ENCODE measurements at places on chromosomes 7 and 10.

GRCh38 chr7:37495574-37496184 is 47.0 kb upstream of the ELMO1 start:
- DNase-seq: no peak

GRCh38 chr10:104337985-104338735 is at the start of gene ITPRIP:
Gene ITPRIP (minus strand): TSS chr10:104338465. CDS start chr10:104316051, 22,414 bp downstream.
- no peak for DNase-seq

DNA sequence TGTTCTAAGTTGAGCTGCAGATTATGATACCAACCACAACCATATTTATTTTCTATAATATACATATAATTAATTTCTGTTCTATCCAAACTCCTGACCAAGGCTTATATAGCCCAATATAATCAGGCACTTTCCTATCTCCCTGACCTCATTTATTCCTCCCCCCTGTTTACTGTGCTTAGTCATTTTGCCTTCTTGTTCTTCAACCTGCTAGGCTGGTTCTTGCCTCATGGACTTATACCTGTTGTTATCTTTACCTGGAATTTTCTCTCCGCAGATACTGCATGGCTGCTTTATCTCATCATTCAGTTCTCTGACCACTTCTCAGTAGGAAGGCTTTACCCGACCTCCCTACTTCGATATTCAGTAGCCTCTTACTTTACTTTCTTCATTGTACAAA is 24.9 kb upstream of the FAM3C start:
- no peak for DNase-seq

- no peak for DNase-seq
Measured at GRCh38 chr10:59741048-59741447, 12.2 kb downstream of the MRLN start.

DNA sequence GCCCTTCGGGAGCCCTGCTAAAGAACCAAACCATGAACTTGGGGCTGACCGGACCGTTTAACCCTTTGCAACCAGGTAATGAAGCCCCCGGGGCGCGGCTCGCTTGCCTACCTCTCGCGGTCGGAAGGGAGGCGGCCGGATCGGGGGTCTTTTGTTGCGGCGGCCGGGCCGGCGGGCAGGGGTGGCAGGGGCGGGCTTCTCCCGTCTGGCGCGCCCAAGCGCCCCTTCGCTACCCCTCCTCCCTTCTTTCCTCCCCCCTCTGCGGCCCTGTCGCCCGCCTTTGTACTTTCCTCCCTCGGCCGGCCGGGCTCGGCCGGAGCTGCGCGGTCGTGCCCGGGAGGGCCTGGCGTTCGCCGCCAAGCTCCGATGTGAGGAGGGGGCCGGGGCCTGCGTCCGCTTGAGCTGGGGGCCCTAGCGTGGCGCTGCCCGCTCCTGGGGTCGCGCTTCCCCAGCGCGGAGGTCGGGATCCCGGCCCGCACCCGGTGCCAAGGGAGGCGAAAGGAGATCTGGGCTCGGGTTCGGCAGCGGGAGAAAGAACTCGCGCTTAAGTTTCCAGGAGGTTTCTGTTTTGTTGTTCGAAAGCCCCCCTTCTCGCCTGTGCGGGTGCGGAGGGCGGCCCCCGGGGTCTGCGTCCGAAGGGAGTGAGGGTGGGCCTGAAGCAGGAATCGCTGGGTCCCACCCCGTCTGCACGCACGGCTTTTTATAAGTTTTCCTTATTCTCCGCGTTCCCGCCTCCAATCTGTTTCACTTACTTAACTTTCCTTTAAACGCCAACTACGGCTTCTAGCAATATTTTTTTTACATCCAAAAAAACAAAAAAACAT is 436.8 kb upstream of the GALNT17 start:
- DNase-seq: no peak

- DNase-seq: no peak
Measured at GRCh38 chr7:151094675-151095074, 8.4 kb downstream of the AGAP3 start.

- DNase-seq: no peak
Measured at GRCh38 chr7:131657881-131658280, 101.5 kb upstream of the PODXL start.

GRCh38 chr10:11193001-11193551 is 175.4 kb downstream of the CELF2 start:
- no peak for DNase-seq

DNA sequence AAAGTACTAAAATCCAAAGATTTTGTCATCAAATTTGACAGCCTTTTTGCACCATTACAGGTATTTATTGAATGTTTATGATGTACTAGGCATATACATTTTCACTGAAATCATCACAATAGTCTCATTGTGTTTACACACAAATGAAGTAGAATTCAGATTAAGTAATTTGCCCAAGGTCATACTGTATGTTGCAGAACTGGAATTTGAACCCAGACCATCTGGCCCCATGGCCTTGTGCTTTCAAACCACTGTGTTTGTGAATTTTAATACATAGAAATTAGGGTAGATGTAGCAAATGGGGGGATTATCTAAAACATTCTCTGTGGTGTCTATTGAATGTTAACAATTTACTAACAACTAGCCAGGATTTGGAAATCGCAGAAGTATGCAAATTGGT is 94.8 kb downstream of the POLL start:
- no peak for DNase-seq

DNA sequence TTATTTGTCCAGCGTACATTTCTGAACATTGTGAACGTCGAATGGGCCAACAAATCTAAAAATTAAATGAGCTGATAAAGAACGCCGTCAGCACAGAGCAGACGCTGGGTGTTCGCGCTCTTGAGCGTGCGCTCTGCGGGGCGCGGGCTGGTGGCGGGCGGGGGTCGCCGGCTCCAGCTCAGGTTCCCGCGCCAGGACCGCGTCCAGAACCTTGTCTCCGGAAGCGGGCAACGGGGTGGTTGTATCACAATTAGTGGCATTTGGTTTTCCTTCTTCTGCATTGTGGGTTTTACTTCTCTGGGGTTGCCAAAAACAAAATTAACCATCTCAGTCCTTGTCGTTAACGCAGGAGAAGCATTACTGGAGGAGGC is 2.4 kb downstream of the CYP2E1 start:
- DNase-seq: no peak

DNA sequence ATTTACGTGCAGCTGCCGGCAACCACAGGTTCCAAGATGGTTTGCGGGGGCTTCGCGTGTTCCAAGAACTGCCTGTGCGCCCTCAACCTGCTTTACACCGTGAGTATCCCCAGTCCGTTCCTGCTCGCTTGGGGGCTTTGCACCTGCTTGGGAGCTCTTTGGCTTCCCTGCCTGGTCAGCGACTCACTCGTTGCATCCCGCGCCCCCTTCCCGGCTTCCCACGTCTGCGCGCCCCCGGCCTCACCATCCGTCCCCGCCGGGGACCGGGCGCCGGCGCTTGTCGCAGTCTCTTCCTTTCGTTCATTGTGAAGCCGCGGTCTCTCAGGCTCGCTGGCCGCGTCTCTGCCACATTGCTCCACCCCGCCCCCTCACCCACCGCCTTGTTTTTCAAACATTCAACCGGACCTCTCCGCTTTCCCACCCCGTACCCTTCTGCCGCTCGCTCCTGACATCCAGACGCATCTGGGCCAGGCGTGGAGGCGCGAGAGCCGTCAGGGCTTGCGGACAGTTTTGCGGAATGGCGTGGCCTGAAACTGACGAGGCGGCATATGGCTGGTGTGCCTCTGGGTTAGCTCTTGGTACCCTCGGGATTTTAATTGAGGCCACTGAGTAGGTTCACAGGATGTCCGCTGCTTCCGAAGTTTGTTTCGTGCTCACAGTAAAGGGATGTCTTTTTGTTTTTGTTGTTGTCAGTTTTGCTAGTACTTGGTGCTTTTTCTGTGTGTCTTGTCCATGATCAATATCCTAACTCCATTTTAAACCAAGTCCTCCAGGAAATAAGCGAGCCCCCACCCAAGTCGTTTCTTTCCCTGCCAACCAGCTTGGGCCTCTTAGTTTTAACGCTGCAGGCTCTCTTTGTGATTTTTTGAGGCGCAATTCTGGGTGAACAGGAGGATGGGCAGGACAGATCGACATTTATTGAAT is 639 bp downstream of the TSPAN13 start:
- peak; percentile 16 for DNase-seq

- no peak for DNase-seq
Measured at GRCh38 chr10:62005687-62006086, 104.2 kb downstream of the ARID5B start.

GRCh38 chr7:94510582-94511496 is 1.2 kb downstream of the CASD1 start:
- DNase-seq: peak; percentile 77

DNA sequence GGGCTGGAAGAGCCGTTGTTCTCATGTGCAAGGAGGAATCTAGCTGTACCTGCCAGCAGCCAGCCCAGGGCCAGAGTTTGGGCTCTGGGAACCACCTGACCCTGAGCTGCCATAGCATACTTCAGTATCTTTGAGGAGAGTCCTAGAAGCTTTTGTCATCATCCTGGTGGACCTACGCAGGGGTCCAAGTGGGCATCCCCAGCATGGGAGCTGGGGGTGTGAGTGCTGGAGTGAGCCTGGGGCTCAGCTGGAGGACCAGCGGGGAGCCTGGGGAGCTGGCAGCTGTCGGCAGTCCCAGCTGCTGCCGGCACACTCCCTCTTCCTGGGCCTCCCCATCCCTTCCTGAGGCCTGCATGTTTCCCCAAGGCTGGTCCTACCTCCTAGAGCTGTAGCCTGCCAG is 32.5 kb downstream of the C10orf105 start:
- no peak for DNase-seq

GRCh38 chr7:114229246-114229645 is 185.4 kb upstream of the FOXP2 start:
- DNase-seq: no peak

DNA sequence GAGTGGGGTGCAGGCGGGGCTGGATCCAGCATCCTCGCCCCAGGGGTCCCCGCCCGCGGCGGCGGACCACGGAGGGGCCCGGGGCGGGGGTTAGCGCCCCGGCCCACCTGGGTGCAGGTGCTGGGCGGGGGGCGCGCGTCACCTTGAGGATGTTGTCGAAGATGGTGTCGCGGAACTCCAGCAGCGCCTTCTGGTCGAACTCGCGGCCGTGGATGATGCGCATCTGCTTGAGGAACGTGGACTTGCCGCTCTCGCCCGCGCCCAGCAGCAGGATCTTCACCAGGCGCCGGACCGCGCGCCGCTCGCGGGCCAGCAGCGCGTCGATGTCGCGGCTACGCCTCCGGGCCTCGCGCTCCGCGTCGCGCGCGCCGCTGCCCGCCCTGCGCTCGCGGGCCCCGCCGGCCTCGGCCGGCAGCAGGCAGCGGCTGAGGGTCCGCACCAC is 376 bp downstream of the GNA12 start:
- peak; percentile 83 for DNase-seq

DNA sequence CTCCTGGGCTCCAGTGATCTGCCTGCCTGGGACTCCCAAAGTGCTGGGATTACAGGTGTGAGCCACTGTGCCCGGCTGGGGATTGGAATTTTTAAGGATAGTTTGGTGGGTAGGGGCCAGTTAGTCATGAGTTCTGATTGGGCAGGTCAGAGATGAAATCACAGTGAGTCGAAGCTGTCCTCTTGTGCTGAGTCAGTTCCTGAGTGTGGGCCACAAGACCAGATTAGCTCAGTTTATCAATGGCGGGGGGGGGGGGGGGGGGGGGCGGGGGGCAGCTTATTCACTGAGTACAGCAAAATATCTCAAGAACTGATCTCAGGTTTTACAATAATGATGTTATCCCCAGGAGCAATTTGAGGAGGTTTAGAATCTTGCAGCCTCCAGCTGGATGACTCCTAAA is 11.6 kb upstream of the ERCC6 start:
- DNase-seq: no peak

DNA sequence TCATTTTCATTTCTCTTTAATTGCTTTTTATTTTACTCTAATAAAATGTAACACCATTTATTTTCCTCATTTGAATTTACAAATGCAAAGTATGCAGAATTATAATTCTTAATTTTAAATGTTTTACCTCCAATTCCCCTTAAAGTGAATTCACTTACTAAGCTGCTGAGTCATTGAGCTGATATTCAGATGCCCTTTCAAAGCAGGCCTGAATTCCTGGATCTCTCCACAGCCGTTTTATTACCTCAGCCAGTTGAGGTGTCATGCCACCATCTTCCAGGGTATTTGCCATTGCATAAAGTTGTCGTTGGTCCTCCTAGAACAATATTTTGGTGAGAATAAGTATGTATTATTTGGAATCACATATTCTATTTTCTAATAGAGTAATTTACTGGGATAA is 33.2 kb downstream of the GNAT3 start:
- no peak for DNase-seq

DNA sequence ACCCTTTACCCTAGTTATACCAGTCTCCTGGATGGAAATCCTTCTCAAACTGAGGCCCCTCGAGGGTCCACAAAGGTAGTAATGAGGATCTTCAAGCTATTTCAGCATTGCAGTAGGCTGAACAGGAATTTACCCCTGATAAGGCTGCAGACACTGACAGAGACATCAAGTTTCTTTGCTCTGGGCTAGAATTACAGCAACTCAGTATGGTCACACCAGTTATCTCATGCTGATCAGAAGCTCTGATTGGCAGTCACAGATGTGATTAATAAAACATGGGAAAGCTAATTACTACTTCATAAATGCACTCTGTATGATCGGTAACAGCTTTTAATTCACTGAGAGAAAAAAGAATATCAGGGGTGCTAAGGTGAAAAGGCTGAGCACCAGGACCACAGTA is 30.6 kb downstream of the FAM204A start:
- no peak for DNase-seq

DNA sequence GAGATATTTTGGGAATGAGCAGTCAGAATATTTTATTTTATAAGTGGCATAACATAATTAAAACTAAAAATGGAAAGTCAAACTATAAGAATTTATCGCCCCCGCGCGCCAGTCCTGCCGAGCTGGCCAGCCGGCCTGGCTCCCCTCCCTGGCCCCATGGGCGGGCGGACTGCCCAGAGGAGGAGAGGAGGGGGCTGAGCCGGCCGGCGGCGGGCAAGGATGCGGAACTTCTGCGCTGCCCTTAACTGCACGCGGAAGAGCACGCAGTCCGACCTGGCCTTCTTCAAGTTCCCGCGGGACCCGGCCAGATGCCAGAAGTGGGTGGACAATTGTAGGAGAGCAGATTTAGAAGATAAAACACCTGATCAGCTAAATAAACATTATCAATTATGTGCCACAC is 96.8 kb downstream of the DKK1 start:
- peak; percentile 83 for DNase-seq

- DNase-seq: no peak
Measured at GRCh38 chr7:128358233-128358632, 3.3 kb downstream of the PRRT4 start.

- no peak for DNase-seq
Measured at GRCh38 chr7:109259151-109259550, 689.5 kb downstream of the DNAJB9 start.

- no peak for DNase-seq
Measured at GRCh38 chr7:78863281-78863680, 590.2 kb downstream of the MAGI2 start.

DNA sequence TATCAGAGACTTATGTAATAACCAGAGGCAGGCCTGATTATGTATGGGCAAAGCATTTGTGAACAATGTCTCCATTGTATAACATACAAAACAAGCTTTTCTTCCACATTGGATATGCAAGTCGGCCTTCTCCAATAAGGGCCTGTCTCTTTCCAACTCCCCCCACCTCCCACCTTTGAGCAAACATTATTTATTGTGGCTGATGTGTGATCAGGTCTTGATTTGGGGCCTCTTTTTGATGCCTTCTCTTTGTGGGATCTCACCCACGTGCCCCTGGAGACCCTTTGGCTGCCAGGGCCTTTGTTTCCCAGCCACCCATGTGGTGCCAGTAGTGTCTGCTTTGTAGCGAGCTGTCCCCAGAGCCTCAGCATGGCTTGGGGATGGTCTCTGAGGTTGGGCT is 53.0 kb downstream of the TCF7L2 start:
- no peak for DNase-seq

All from posterior cingulate gyrus (tissue), 11 donors.